ENCODE measurements at places on chromosomes 16 and 17.

GRCh38 chr17:68314916-68315535 is 23.7 kb downstream of the ARSG start:
- DNase-seq = no peak
- H3K36me3 ChIP-seq = no peaks in the 10 kb centered on the region
- H3K4me3 ChIP-seq = no peak overlapping the region
- peaks cover 22% of the 10 kb centered on the region for H3K4me1 ChIP-seq

GRCh38 chr17:67216578-67217320 is 28.2 kb downstream of the HELZ start:
- H3K27ac ChIP-seq = no peak overlapping the region
- no peaks in the 10 kb centered on the region for H3K27me3 ChIP-seq
- peaks cover 33% of the 10 kb centered on the region for H3K4me1 ChIP-seq
- DNase-seq = no peak
- H3K36me3 ChIP-seq = peaks cover 11% of the 10 kb centered on the region

DNA sequence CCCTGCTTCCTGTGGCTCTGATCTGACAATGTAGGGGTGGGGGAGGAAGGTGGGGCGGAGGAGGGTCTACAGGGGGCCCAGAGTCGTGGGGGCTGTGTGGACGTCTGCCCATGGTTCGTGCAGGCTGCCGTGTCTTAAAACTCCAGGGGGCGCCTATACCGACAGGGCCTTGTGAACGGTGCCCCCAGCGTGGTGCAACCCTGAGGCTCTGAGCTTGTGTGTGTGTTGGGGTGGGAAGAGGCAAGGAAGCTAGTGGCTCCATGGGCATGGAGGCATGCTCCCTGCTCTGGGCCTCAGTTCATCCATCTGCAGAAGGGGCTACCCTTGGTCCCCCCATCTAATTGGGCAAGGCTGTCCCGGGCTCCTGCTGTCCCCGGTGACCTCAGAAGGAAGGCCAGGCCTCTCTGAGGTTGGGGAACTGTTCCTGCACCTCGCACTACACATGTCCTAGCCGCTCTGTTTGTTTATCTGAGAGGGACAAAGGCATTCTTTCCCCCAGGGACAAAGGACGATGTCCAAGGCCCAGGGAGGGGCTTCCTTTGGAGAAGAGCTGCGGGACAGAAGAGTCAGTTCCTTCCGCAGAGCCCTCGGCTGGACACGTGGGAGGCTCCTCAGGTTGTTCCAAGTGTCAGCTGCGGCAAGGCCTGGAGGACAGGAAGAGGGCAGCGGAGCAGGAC is 13.5 kb downstream of the CA4 start:
- peak; percentile 84 for DNase-seq
- no peaks in the 10 kb centered on the region for H3K36me3 ChIP-seq
- H3K27me3 ChIP-seq = peaks cover 25% of the 10 kb centered on the region
- no peak overlapping the region for H3K4me3 ChIP-seq
- no peak overlapping the region for H3K27ac ChIP-seq

- no peak overlapping the region for H3K27ac ChIP-seq
- H3K36me3 ChIP-seq = no peaks in the 10 kb centered on the region
- H3K4me3 ChIP-seq = no peak overlapping the region
- H3K27me3 ChIP-seq = no peaks in the 10 kb centered on the region
- H3K4me1 ChIP-seq = no peaks in the 10 kb centered on the region
Observed at GRCh38 chr16:78503602-78504001, 404.1 kb downstream of the WWOX start.

- no peaks in the 10 kb centered on the region for H3K27me3 ChIP-seq
- peaks cover 6% of the 10 kb centered on the region for H3K4me1 ChIP-seq
- peak overlapping the region; percentile 58 for H3K27ac ChIP-seq
- H3K36me3 ChIP-seq = no peaks in the 10 kb centered on the region
- no peak overlapping the region for H3K4me3 ChIP-seq
- peak; percentile 73 for DNase-seq
Observed at GRCh38 chr16:83393196-83393981, 414.4 kb upstream of the HSBP1 start.

DNA sequence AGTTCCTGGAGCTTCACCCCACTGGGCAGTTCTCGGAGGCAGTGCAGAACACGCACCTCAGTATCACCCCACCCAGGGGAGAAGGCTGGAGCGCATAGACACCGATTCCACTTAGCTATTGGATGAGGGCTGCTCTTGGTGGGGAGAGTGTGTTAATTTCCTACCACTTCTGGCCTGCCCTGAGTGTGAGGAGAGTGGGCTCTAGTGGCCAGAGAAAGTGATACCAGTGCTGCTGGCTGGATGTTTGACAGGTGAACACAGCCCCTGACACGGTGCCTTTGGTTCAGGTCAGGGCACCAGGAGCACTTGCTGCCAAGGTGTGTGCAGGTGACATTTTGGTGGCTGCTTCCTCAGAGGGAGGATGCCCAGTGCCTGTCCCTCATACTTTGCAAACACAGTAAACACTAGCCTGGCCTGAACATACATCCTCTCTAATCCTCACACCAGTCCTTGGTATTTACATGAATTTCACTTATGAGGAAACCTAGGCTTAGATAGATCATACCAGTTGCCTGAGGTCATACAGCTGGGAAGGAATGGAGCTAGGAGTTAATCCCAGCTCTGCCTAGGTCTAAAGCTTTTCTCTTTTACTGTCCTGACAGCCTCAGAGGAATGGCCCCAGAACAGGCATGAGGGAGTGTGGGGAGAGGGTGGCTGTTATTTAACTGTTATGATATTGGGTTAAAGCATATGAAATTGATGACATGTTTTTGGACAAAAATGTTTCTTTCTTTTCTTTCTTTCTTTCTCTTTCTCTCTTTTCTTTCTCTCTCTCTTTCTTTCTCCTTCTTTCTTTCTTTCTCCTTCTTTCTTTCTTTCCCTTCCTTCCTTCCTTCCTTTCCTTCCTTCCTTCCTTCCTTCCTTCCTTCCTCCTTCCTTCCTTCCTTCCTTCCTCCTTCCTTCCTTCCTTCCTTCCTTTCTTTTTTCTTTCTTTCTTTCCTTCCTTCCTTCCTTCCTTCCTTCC is 21.0 kb upstream of the ITGAX start:
- no peak overlapping the region for H3K27ac ChIP-seq
- H3K4me1 ChIP-seq = no peaks in the 10 kb centered on the region
- peak; percentile 81 for DNase-seq
- H3K4me3 ChIP-seq = no peak overlapping the region

GRCh38 chr17:67542219-67543114 is 165.4 kb downstream of the PITPNC1 start:
- no peaks in the 10 kb centered on the region for H3K4me1 ChIP-seq
- no peaks in the 10 kb centered on the region for H3K27me3 ChIP-seq
- DNase-seq = peak; percentile 21

- no peak overlapping the region for H3K4me3 ChIP-seq
- H3K27ac ChIP-seq = no peak overlapping the region
- DNase-seq = peak; percentile 14
- peaks cover 26% of the 10 kb centered on the region for H3K27me3 ChIP-seq
Observed at GRCh38 chr17:47870056-47870455, 19.1 kb upstream of the SP6 start.

GRCh38 chr16:30458561-30459394 is 13.1 kb upstream of the SEPHS2 start:
- H3K36me3 ChIP-seq = no peaks in the 10 kb centered on the region
- H3K27ac ChIP-seq = no peak overlapping the region
- no peaks in the 10 kb centered on the region for H3K4me1 ChIP-seq
- no peaks in the 10 kb centered on the region for H3K27me3 ChIP-seq
- DNase-seq = no peak
- no peak overlapping the region for H3K4me3 ChIP-seq

GRCh38 chr16:85491058-85491771 is 121.9 kb upstream of the GSE1 start:
- peaks cover 6% of the 10 kb centered on the region for H3K4me1 ChIP-seq
- H3K27me3 ChIP-seq = no peaks in the 10 kb centered on the region
- no peaks in the 10 kb centered on the region for H3K36me3 ChIP-seq
- no peak overlapping the region for H3K27ac ChIP-seq

GRCh38 chr16:20760346-20760745 is 3.5 kb upstream of the ACSM3 start:
- H3K4me1 ChIP-seq = no peaks in the 10 kb centered on the region
- H3K27me3 ChIP-seq = no peaks in the 10 kb centered on the region
- no peak overlapping the region for H3K4me3 ChIP-seq
- H3K27ac ChIP-seq = no peak overlapping the region
- H3K36me3 ChIP-seq = no peaks in the 10 kb centered on the region

DNA sequence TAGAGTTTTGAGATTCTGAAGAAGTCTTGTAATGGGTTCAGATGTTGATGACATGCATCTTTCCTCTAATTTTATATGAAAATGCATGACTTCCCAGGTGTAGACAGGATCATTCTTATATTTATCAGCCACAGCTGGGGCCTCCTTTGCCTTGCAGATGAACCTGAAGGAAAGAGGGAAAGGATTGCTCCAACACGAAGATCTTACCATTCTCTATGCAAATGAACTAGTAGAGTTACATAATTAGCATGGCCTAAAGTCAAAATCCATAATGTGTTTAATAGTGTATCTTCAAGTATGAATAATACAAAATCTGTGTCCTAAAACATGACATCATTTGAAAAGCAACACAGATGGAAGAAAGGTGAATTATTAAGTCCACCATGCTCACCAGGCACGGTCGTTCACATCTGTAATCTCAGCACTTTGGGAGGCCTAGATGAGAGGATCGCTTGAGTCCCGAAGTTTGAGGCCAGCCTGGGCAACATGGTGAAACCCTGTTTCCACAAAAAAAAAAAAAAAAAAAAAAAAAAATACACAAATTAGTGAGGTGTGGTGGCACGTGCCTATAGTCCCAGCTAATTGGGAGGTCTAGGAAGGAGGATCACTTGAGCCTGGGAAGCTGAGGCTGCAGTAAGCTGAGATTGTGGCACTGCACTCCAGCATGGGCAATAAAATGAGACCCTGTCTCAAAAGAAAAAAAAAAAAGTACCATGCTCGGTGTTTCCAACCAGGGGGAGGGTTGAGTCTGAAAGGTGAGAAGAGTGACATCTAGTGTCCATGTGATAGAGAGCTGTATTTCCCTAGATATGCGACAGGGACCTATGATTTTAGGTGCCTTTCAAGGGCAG is 6.3 kb downstream of the VWA3A start:
- H3K27me3 ChIP-seq = peaks cover 3% of the 10 kb centered on the region
- no peak overlapping the region for H3K27ac ChIP-seq

- peaks cover 98% of the 10 kb centered on the region for H3K27me3 ChIP-seq
- H3K36me3 ChIP-seq = no peaks in the 10 kb centered on the region
- peak; percentile 88 for DNase-seq
- no peak overlapping the region for H3K4me3 ChIP-seq
Observed at GRCh38 chr17:39601758-39602532, 5.8 kb downstream of the NEUROD2 start.

DNA sequence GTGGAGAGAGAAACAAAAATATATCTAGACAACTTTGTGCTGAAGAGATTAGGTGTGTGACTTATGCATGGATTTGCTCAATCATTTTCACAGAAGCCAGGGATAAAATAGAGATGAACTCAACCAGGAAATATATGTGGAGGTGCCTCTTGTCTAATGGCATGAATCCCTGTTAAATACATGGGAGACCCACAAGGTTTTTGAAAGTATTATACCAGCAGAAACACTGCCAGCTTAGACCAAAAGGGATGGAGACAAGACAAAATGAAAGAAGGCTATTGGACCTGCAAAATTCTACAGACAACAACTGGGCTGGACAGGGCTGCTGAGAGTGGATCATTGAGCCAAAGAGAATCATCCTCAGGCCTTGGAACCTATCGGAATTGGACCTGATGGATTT is 51.0 kb downstream of the MMP15 start:
- H3K4me3 ChIP-seq = no peak overlapping the region
- H3K27ac ChIP-seq = no peak overlapping the region
- no peaks in the 10 kb centered on the region for H3K4me1 ChIP-seq

DNA sequence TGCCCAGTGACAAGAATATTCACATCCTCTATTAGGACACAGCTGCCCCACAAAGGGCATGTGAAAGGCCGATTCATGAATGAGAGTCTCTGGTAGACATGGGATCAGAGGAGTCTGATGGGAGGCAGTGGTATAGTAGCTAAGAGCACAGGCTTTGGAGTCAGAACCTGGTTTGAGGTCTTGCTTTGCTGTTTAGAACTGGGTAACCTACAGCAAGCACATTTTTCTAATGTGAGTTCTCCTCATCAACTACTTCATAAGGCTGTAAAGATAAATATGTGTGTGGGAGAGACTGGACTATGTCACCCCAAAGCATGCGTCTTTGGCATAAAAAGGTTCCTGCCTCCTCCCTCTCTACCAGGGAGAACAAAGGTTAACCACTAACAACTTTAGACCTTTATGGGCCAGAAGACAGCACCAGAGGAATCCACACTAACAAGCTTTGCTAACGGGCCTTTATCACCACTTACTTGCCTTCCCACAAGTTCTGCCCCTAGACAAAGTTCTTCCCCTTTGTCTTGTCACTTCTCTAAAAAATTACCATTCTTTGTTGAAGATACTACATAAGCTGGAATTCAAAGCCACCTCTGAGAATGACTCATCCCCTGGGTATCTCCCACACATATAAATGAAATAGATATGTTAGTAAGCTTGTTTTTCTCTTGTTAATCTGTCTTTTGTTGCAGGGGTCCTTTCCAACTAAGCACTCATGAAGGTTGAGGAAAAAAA is 21.1 kb downstream of the CDR2 start:
- no peak for DNase-seq
- peaks cover 36% of the 10 kb centered on the region for H3K4me1 ChIP-seq
- H3K36me3 ChIP-seq = peaks cover 49% of the 10 kb centered on the region
- H3K27ac ChIP-seq = peak overlapping the region; percentile 77

DNA sequence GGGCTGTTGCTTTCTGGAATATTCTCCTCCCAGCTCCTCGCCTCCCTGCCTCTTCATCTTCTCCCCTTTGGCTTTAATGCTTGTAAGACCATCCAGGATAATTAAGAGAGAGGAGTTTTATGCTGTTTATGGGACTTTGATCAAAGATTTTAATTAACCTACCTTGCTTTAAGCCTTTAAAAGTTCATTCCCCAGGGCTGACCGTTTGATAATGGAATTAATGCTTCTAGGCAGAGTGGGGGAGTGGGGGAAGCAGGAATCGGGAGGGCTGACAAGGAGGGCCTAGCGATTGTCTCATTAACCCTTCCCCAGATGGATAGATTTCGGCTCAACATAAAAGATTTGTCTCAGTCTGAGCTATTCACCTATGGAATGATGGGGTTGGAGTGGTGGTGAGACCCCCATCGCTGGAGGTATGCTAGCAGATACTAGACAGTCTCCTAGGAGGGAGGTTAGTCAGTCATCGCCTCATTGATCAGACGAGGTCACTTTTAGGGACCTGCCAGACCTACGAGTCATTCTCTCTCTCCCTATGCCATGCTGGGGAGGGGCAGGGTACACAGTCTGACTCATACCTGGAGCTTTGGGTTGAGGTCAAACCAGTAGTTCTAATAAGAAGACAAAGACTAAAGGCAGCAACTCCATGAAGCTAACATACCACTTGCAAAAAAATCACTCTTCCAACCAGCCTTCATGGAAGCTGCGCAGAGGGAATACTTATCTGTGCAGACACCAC is 236.6 kb upstream of the NLRP1 start:
- peaks cover 12% of the 10 kb centered on the region for H3K27me3 ChIP-seq
- H3K27ac ChIP-seq = no peak overlapping the region
- H3K4me3 ChIP-seq = no peak overlapping the region
- H3K4me1 ChIP-seq = peaks cover 2% of the 10 kb centered on the region
- no peak for DNase-seq

Measured in osteoblast (primary cell).